ENCODE measurements at places on chromosomes 2 and 18.

GRCh38 chr2:120230515-120231471 lies 7.6 kb upstream of the TMEM185B start:
- DNase-seq = no peak

DNA sequence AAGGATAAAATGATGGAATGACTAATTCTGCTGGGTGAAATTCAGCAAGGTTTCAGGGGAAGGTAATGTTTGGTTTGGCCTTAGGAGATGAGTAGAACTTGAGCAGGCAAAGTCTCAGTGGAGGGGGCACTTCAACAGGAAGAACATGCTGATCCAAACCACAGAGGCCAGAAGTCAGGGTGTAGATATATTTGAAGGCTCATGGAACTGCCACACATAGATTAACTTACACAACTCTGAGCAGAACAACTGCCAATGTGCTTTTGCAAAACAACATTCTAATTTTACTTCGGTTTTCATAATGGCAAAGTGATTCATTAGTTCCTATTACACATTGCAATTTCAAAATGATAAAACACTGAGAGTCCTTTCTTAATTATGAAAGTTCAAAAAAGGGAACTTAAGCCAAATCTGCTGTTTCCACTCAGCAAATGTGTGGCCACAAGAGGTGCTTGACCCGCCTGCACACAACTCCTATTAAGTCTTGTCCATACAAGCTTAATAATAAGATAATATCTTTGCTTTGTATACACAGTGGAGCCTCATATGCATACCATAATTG lies 284.8 kb downstream of the MREG start:
- no peak for DNase-seq

DNA sequence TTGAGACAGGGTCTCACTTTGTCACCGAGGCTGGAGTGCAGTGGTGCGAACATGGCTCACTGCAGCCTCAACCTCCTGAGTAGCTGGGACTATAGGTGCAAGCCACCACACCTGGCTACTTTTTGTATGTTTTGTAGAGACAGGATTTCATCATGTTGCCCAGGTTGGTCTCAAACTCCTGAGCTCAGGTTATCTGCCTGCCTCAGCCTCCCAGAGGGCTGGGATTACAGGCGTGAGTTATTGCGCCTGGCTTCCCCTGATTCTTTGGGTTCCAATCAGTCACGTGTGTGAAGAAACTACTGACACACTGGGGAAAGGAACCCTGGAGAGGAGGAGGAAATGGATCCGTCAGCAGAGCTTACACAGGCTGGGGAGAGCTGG lies 22.3 kb upstream of the RAB10 start:
- DNase-seq = no peak

GRCh38 chr2:48674933-48675332 lies 57.3 kb downstream of the GTF2A1L start:
- DNase-seq = no peak

- no peak for DNase-seq
Measured at GRCh38 chr2:62455957-62456692, 49.9 kb downstream of the TMEM17 start.

GRCh38 chr18:8609659-8610458 lies 622 bp downstream of the RAB12 start:
- peak; percentile 34 for DNase-seq

- no peak for DNase-seq
Measured at GRCh38 chr2:74201596-74201995, 3.2 kb downstream of the MTHFD2 start.

GRCh38 chr2:172196768-172197431 lies 94.2 kb upstream of the DLX2 start:
- peak; percentile 64 for DNase-seq
